ENCODE measurements at places on chromosomes 11 and 22.

- no peak for DNase-seq
Observed at GRCh38 chr22:50114221-50115021, 24.6 kb downstream of the MOV10L1 start.

DNA sequence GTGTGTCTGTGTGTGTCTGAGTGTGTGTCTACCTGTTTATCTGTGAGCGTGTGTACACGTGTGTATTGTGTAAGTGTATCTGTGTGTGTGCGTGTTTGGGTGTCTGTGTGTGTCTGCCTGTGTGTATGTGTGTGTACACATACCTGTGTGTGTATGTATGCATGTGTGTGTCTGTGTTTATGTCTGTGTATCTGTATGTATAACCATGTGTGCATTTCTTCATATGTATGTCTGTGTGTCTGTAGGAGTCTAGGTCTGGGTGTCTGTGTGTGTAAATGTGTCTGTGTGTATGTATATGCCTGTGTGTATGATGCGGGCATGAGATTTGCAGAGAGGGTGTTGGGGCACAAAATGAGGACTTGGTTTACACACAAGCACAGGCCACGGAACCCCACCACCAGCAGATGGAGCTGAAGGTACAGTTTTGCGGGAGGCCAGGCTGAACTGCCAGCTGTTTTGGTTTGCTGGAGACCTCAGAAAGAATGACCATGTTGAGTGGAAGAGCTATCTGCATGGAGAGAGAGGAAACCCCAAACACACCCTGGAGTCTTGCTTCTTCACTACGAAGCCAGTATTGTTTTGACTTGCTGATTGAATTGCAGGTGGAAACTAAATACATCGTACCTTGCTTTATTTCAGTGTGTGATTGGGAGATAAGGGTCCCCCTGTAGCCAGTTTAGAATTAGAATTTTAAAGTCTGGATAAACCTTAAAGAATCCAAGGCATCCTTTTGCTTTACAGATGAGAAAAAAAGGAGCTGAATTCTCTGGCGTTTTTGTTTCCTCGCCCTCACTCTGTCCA lies 497.2 kb downstream of the NTM start:
- DNase-seq = no peak

- DNase-seq = no peak
Observed at GRCh38 chr11:122776546-122776945, 61.8 kb upstream of the CRTAM start.

DNA sequence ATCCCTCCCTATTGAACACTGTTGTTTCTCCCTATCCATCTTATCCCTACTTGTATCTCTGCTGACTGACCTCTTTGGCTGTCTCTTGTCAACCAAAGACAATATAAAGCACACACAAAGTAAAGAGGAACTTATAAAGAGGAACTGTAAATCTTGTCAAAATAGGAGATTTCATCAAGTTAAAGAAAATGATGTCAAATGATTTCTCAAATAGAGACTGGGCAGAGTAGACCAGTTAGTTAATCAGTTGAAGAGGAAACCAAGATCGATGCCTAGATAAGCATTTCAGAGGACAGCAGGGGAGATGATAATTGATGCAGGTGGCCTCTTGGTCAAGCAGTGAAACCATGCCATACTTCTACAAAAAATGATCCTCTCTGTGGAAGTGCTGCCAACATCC lies 22.7 kb downstream of the KCNQ1OT1 start:
- DNase-seq = no peak

DNA sequence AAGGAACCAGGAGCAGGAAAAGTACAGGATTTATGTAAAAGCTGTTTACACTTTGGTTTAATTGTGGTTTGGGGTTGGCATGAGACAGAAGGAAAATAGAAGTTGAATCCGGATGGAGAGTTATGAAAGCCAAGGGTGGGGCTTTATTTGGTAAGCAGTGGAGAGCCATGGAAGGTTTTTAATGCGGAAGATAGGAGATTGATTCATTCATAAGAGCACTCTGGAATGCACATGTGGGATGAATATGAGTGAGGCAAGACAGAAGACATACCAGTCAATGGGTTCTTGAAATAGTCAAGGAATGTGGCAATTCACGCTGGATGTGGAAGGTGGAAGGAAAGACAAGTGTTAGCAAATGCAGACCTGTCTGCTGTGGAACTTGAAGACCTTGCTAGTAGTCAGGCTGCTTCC lies 9.3 kb upstream of the GLB1L3 start:
- DNase-seq = no peak

- DNase-seq = no peak
Observed at GRCh38 chr11:117186431-117186761, 7.9 kb downstream of the SIDT2 start.

DNA sequence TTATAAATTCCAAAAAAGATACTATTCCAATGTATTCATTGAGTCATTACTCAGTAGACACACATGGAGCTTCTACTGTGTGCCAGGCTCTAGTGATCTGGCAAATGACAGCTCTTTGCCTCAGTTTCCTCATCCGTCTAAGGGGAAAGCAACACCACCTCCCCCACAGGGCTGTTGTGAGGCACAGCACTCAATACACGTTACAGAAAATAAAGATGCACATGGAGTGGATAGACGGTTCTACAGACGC lies 6.5 kb upstream of the MALAT1 start:
- DNase-seq = no peak
